ENCODE measurements at places on chromosomes 2 and 18. TPM values are rescaled to one million over a fixed set of nuclear protein-coding genes. Genes with fewer than 3 reads are reported as not detected.

GRCh38 chr2:67208887-67209500 is 188.1 kb upstream of the ETAA1 start:
- H3K4me1 ChIP-seq: no peaks in the 10 kb centered on the region
- H3K27me3 ChIP-seq: no peaks in the 10 kb centered on the region

DNA sequence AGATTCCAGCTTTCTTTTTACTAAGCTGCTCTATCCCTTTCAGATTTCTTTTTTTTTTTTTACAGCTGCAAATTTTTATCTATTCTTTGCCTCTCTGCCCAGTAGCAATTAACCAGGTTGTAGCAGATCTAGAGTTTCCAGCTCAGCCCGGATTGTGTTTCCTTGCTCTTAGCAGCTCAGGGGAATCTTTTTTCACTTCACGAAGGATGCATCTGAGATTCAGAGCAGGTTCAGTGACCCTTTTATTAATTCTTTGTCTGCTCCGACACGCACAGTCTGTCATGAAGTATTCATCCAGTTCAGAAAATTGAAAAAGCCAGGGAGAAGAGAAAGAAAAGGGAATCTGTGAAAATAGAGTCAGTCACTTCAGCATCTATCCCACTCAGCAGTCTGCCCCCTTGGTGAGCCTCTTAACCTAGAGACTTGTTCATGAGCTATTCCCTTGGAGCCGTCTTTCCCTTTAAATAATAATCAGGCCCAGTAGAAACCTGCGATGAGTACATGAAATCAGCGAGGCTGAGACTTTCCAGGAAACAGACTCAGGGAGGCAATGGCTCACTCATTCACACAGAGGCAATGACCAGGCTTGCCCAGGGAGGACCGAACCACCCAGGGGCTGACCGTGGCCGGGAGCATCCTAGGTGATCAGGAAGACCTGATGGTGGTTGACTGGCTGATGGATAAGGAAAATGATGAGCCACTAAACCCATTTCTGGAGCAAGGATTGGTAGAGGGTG is 103.4 kb upstream of the ITGA6 start:
- no peak overlapping the region for H3K27ac ChIP-seq
- H3K4me1 ChIP-seq: no peaks in the 10 kb centered on the region
- peaks cover 4% of the 10 kb centered on the region for H3K36me3 ChIP-seq
- H3K27me3 ChIP-seq: no peaks in the 10 kb centered on the region
- DNase-seq: no peak

The CD207 gene
- total RNA-seq: not detected

DNA sequence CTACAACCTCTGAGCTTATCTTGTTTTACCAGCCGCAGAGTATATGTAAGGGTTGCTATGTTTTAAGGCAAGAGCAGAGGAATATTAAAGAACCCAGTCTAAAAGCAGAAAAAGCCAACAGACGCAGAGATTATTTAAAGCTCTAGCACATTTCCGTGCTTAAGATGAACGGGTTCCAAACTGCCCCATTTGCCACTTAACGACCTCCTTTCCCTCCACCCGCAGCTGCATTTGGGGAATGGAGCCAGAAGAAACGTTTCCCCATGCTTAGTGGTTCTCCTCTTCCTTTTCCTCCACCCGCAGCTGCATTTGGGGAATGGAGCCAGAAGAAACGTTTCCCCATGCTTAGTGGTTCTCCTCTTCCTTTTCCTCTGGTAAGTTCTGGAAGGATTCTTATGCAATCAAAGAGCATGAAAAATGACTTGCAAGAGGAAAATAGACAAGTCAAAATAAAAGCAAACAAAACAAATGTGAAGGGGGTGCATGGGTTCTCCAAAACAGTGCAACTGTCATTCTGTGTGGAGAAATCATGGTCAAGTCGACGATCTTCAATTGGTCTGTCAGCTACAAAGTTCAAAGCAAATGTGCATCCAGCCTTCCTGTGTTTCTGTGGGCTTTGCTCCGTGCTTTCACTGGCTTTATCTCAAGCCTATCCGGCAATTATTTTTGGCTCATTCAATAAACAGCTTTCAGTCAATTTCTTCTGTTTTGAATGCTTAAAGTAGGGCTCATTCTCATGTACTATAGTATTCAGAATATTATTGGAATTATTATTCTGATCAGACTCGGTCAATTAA is 57.8 kb downstream of the DIPK1C start:
- H3K4me3 ChIP-seq: no peak overlapping the region
- DNase-seq: no peak
- no peak overlapping the region for H3K27ac ChIP-seq
- H3K36me3 ChIP-seq: no peaks in the 10 kb centered on the region
- no peaks in the 10 kb centered on the region for H3K4me1 ChIP-seq

The EVX2 gene
- total RNA-seq: not detected

DNA sequence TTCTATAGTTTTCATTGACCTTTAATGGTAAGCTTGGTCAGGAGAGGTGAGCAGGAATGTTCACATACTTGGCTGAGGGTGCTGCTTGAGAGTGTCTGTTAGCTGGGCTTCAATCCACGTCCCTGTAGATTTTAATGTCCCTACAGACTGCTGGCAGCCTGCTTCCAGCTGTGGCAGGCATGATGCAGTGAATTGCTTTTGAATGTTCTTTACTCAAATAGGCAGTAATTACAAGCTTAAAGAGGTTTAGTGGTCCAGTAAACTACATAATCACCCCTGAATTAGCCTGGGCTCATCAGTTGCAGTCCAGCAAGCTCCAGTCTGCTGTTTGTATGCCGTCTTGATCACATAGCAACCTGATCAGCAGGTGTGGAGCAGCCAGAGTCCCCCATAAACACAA is 102.1 kb downstream of the MEIS1 start:
- H3K4me3 ChIP-seq: no peak overlapping the region
- H3K36me3 ChIP-seq: no peaks in the 10 kb centered on the region
- H3K27ac ChIP-seq: peak overlapping the region; percentile 11
- no peak for DNase-seq
- H3K4me1 ChIP-seq: no peaks in the 10 kb centered on the region
- H3K27me3 ChIP-seq: no peaks in the 10 kb centered on the region

The DQX1 gene
- total RNA-seq: 1.6 TPM

DNA sequence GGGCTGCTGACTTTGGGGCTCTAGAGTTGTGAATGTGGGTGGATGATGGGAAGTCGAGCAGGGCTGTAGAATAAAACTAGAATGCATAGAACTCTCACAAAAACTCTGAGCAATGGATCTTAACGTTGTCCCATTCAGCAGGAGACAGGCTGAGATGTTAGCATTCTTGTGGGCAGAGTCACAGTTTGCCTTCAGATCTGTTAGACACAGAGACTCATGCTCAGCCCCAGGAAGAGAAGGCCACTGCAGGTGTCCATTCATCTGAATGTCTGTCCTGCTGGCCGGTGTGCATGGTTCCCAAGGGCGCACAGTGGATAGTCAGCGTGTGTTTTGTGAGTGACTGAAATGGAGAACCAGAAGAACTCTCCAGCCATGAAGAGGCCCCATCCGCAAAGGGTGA is 111.3 kb downstream of the TSN start:
- H3K27ac ChIP-seq: no peak overlapping the region
- H3K4me3 ChIP-seq: no peak overlapping the region
- H3K27me3 ChIP-seq: no peaks in the 10 kb centered on the region
- no peak for DNase-seq

DNA sequence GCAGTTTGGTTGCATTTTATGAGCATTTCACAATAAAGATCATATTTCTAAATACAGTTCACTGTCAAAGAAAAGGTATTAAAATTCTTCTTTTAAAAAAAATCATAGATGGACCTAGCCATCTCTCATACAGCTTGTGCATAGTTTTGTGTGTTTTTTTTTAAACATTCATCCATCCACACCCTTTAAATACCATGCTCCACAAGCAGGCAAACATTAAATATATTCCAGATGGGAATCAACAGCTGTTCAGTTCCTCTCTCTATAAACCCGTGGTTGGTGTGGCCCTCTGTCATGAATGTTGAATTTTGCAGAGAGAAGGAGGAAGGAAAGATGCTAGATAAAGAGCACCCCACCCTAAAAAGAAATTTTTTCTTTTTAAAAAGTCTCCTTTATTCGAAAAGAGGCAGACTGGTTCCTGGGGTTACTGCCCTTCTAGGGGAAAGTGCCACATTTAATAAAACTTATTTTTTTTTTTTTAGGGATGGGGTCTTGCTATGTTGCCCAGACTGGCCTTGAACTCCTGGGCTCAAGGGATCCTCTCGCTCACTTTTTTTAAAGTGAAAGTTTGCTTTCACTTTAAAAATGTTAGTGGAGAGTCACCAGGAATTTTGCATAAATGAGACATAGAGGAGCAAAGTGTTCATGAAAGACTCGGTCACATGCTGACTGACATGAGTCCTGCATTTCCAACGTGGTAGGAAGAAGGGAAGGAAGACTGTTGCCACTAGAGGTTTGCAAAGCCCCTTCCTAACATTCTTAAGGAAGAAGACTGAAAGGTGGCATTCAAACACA is 73.9 kb upstream of the LMAN1 start:
- no peaks in the 10 kb centered on the region for H3K4me1 ChIP-seq
- no peak for DNase-seq
- H3K27ac ChIP-seq: no peak overlapping the region
- no peaks in the 10 kb centered on the region for H3K36me3 ChIP-seq

- no peak overlapping the region for H3K27ac ChIP-seq
- H3K27me3 ChIP-seq: no peaks in the 10 kb centered on the region
- no peak for DNase-seq
- peaks cover 78% of the 10 kb centered on the region for H3K36me3 ChIP-seq
- no peaks in the 10 kb centered on the region for H3K4me1 ChIP-seq
Measured at GRCh38 chr2:239175181-239175580, 225.6 kb downstream of the HDAC4 start.

GRCh38 chr2:224137208-224137607 is 98.1 kb upstream of the SERPINE2 start:
- no peaks in the 10 kb centered on the region for H3K27me3 ChIP-seq
- no peak overlapping the region for H3K27ac ChIP-seq
- no peak overlapping the region for H3K4me3 ChIP-seq
- DNase-seq: no peak

GRCh38 chr18:77210249-77210648 is 39.4 kb upstream of the GALR1 start:
- no peak overlapping the region for H3K4me3 ChIP-seq
- no peaks in the 10 kb centered on the region for H3K36me3 ChIP-seq
- H3K27ac ChIP-seq: no peak overlapping the region
- no peak for DNase-seq
- H3K4me1 ChIP-seq: no peaks in the 10 kb centered on the region

GRCh38 chr2:84901593-84902120 is 3.8 kb upstream of the TMSB10 start:
- H3K4me1 ChIP-seq: no peaks in the 10 kb centered on the region
- no peak overlapping the region for H3K4me3 ChIP-seq
- no peak overlapping the region for H3K27ac ChIP-seq
- DNase-seq: no peak

GRCh38 chr2:177633111-177633510 is 240.5 kb downstream of the AGPS start:
- H3K4me1 ChIP-seq: no peaks in the 10 kb centered on the region
- DNase-seq: no peak
- H3K27ac ChIP-seq: no peak overlapping the region
- no peaks in the 10 kb centered on the region for H3K36me3 ChIP-seq
- no peak overlapping the region for H3K4me3 ChIP-seq

DNA sequence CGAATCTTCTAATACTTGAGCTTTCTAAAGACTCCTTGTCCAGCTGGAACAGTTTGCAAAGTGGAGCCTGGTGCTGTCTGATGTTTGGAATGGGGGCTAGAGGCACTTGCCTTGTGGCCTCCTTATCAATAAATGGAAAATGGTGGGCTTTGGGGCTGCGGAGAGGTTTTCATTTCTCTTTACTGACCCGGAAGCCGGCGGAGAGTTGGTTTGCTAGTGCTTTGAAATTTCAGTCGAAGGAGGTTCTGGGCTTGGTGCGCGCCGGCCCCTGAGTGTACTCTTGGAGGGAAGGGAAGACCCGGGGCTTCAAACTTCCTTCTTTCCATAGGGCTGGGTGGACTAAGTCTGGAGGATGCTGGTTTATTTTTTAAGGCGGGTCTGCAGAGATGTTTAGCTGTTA is 714 bp downstream of the RPIA start:
- H3K36me3 ChIP-seq: peaks cover 21% of the 10 kb centered on the region
- H3K27me3 ChIP-seq: no peaks in the 10 kb centered on the region

The C2orf15 gene
- total RNA-seq: 6.2 TPM

DNA sequence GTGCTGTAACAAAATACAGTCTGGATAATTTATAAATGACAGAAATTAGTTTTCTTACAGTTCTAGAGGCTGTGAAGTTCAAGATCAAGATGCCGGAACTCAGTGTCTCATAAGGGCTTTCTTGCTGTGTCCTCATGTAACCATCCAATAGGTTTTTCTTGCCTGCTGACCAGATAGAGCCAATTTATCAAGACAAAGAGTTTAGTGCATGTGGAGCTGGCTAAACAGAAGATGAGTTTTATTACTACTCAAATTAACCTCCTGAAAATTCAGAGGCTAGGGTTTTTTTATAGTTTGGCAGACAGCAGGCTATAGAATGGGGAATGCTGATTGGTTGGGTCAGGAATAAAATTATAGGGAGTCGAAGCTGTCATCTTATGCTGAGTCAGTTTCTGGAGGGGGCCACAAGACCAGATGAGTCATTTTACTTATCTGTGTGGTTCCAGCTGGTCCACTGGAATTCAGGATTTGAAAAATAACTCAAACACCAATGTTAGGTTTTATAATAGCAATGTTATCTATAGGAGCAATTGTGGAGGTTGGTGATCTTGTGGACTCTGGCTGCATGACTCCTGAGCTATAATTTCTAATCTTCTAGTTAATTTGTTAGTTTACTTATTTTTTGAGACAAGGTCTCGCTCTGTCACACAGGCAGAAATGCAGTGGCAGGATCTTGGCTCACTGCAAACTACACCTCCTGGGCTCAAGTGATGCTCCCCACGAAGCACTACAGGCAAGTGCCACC is 3.2 kb upstream of the PDK1 start:
- H3K27me3 ChIP-seq: no peaks in the 10 kb centered on the region
- peaks cover 18% of the 10 kb centered on the region for H3K4me1 ChIP-seq
- no peak for DNase-seq

GRCh38 chr18:63273222-63273927 is 46.2 kb downstream of the BCL2 start:
- no peak overlapping the region for H3K27ac ChIP-seq
- no peaks in the 10 kb centered on the region for H3K4me1 ChIP-seq
- H3K36me3 ChIP-seq: no peaks in the 10 kb centered on the region
- no peaks in the 10 kb centered on the region for H3K27me3 ChIP-seq
- no peak for DNase-seq

GRCh38 chr18:32019251-32019948 is 775 bp downstream of the RNF125 start:
- H3K27ac ChIP-seq: no peak overlapping the region
- H3K27me3 ChIP-seq: no peaks in the 10 kb centered on the region
- peak; percentile 49 for DNase-seq
- H3K4me3 ChIP-seq: peak overlapping the region; percentile 90
- peaks cover 4% of the 10 kb centered on the region for H3K4me1 ChIP-seq

The NEURL3 gene
- total RNA-seq: not detected

The IL1RL2 gene
- not detected for total RNA-seq

The RNF125 gene
- total RNA-seq: 9.4 TPM

DNA sequence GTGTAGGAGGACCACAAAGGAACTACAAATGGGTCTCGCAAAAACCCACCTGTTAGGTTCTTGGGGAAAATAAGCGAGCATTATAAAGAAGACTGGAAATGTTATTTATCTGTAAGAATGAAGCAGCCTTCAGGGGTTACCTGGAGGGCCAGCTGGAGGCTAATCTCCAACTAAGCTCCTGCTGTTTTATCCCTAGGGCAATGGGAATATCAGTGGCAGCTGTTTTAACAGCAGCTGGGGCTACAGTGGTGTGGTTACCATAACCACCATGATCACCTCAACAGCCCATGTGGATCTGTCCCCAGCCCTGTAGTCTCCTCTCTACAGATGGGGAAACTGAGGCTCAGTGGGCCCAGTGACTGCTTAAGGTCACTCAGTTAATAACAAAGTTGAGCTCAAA is 108.1 kb downstream of the FTCDNL1 start:
- no peak overlapping the region for H3K4me3 ChIP-seq
- no peak for DNase-seq

Data from H9 (cell line).